ENCODE measurements at places on chromosomes 7 and 10. TPM values are rescaled to one million over a fixed set of nuclear protein-coding genes. Genes with fewer than 3 reads are reported as not detected.

Gene H2BK1
- not detected for total RNA-seq

Gene ASB10
- not detected for total RNA-seq

Gene TYW1B
- total RNA-seq = 4.6 TPM

Gene RPP30
- 60.2 TPM for total RNA-seq

Gene ZPBP
- not detected for total RNA-seq

Gene EIF5AL1
- total RNA-seq = 0.37 TPM

Gene LIPN
- not detected for total RNA-seq

DNA sequence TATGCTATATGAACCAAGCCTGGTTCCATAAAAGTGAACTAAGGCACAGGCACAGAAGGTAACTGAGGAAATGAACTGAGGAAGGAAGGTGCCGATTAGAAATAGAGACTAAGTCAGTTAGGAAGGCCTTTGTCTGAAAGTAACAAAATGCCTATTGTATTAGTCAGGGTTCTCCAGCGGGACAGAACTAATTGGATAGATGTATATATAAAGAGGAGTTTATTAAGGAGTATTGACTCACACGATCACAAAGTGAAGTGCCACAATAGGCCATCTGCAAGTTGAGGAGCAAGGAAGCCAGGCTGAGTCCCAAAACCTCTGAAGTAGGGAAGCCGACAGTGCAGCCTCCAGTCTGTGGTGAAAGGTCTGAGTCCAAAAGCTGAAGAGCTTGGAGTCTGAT is 13.9 kb upstream of the PLXNA4 start:
- DNase-seq = no peak

DNA sequence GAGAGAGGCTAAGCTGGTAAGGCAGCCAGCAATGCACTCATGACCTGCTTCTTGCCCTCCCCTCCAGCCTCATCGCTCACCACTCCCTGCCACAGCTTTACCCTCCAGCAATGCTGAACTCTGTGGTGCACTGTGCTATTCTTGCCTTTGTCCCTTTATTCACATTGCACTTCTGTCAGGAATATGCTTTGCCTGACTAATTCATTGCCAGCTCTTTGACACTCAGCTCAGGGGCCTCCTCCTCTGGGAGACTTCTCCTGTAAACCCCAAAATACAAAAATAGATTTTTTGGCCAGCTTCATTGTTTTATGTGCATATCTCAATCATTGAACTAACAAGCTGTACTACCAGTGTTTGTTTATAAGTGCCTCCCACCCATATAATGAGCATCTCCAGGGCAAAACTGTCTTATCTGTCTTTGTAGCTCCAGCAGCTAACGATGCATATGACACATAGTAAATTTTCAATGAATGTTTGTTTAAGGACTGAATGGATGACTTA is 8.2 kb downstream of the CNNM1 start:
- DNase-seq = no peak

- no peak for DNase-seq
These were observed 82.2 kb downstream of the GTF2IRD1 start for GRCh38 chr7:74535951-74536356.

DNA sequence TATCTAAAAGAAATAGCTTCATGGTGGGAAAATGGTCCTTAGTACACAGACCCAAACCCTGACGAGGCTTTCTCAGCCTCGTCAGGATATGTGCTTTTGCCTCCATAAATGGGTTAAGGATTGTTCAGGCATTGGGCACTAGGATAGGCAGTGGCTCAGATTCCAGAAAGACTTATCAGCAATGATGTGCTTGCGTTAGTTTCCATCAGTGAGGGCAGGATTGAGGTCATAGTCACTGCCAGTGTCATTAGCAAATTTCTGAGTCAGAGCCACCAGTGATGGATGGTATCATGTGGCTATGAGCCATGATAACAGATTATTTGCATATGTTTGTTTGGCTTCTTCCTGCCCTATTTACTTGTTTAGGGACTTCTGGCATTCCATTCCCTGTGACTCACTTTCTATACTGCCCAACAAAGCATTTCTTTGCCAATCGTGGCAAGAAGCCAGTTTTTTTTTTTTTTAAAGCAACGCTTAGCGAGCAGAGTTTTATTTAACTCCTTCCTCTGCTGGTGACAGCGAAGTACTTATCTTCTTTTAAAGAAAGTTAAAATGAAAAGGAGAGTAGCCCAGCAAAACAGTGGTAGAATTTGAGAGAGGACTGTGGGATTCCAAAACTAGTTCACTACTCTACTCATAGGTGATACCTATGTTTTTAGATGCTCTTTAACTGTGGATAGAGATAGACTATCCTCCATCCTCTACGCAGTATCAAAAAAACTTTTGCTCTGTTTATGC is 44.4 kb downstream of the MYPN start:
- no peak for DNase-seq

GRCh38 chr7:47546733-47547494 is 35.0 kb downstream of the TNS3 start:
- no peak for DNase-seq

DNA sequence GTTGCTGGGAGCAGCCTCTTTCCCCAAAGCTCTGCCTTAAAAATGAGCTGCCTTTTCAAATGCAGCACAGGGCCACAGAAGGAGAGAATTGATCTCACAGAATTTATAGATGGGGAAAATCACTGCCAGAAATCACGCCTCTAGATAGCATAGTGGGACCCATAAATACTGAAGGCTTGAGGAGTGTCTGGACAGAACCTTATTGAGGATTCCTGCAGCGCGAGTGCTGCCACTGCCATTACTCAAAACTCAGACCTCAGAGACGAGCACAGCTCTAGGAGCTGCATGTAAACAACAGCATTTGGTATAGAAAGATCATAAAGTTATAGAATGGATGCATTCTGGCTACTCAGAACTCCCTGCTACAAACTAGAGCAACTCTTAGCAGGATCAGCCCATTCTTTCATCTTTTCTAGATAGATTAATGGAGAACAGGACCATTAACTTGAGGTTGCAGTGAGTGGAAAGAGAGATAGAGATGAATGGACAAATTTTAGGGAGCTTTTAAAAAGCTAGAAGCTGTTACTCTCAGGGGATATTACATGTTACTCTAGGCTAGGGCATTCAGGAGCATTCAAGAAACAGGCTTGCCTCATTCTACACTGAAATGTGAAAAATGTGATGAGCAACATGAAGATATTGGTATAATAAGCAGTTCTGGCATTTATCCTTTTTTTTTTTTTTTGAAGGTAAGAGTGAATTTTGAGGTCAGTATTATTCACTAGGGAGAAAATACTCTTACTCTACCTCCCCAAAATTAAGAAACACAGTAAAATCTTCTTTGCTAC is 267.2 kb upstream of the SLC26A5 start:
- no peak for DNase-seq

- no peak for DNase-seq
These were observed 21.2 kb downstream of the VSTM2A start for GRCh38 chr7:54563329-54563916.

GRCh38 chr7:55105952-55106351 is 87.1 kb downstream of the EGFR start:
- no peak for DNase-seq

DNA sequence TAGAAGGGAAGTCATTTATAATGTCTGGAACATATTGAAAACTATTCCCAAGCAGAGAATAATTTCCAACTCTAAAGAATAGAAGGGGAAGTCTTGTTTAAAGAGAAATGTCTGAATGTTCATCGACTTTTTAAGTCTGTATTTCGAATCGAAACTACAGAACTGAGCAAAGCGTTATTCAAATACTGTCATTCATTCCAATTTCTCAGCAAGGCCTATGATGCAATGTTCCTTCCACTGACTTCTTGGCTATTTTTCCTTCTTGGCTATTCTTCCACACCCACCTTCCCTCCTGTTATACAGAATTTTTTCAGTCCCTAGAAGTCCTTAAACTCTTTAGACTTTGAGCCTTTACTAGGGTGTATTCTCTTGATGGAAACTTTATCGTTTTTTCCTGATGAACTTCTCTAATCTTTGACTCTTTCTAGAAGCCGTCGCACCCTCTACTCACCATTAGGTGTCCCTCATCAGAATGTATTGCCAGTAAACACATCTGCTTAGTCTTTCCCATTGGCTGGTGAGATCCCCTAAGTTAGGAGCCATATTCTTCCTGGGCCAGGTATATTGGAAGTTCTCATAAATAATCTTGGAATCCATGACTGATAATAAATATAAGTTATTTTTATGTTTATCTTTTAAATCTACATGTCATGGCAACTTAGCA is 235.7 kb upstream of the CCDC6 start:
- no peak for DNase-seq

DNA sequence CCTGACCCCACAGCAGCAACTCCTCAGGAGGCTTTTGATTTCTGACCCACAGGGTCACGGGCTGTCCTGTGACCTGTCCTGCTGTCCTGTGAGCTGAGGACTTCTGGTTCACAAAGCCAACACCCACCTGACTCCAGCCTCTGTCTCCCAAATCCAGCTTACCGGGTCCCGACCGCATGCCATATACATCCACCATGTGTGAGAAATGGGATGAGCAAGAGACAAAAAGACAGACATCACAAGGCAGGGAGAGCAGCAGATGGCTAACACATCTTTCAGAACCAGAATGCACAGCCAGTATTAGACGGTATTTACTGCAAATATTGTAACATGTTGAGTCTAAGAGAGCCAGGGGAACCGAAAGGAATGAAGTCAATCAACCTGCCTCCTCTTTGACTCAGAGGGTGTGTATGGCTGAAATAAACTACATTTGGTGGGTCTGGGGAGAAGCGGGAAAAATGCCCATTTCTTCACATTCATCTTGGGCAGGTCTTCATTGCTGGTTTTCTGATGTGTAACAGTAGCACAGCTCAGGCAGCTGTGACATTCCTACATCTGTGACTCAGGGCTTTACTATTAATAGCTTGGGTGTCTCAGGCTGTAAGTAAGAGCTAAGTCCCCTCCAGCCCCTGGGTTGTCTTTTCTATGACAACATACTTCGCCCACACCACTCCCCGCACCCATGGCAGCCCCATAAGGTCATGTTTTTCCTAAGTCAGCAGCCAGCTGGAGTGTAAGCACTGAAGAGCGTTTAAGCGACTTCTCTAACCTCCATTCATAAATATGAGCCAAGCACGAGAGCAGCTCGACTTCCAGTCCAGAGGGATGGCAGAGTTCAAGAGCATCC is 25.0 kb downstream of the ABLIM1 start:
- no peak for DNase-seq

DNA sequence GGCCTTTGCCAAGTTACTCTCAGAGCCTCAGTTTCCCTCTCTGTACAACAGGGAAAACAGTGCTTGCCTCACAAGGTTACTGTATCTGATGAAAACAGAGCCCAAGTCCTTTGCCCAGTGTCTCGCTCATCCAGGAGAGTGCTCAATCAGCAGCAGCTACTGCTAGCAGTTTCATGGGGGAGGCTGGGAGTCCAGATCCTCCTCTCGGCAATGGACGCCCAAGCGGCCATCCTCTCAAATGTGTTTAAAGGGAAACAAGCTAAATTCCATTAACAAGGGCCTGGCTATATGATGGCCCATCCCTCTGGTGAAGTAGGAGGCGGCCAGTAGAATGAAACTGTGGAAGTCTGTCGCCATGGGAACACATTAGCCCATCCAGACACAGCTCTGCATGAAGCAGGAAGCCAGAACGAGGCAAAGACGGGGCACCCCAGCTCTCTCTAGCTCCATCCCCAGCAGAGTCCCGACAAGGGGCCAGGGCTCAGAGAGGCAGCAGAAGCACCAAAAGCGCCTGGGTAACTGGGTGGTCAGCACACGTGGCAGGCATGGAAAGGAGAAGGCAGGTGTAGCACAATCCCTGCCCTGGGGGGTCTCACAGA is 35.2 kb downstream of the FAM53B start:
- no peak for DNase-seq

GRCh38 chr10:114389426-114389825 is 14.9 kb downstream of the AFAP1L2 start:
- no peak for DNase-seq

DNA sequence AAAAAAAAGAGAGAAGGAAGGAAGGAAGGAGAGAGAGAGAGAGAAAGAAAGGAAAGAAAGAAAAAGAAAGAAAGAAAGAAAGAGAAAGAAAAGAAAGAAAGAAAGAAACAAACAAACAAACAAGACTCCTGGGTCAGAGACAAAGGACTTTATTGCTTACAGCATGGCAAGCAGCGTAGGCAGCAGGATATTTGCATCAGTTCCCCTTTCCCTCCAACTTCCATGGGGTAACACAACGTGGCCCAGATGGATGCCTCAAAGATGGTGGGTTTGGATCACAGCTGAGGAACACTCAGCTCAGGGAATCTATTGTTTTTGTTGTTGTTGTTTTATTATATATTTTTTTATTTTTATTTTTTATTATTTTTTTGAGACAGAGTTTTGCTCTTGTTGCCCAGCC is 128.5 kb upstream of the VKORC1L1 start:
- no peak for DNase-seq

DNA sequence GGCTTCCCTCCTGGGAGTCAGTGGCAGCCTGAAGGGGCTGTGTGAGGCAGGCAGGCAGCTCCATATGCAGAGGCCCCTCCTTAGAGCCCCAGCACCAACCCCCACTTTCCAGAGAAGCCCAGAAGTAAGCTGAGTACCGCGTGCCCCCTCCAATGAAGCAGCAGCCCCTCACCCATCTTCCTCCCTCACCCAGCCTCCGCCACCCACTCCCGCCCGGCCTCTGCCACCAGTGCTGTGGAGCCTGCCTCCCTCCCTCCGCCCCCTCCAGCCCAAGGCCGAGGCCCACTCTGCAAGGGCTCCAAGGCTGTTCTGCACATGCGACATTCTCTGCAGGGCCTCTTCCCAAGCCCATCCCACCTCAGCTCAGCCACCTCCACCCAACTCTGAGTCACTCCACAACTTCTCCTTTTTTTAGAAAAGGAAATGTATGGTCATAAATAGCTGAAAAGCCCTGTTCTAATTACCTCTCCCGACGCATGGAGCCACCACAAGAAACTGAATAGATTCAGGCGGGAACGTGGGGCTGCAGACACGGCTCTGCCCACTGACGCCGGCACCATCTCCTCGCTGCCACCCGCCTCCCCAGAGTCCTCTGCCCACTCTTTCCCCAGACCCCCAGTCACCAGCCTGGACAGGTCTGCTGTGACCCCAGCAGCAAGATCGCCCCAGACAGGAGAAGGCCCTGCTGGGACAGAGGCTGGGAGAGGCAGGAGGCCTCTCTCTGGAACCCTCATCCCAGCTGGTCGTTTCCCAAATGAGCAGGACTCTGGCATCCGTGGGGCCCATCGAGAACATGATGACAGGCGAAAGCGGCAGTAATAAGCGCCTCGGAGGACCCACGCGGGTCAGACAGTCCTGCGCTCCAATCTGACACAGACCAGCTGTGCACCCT is 213.9 kb downstream of the MAD1L1 start:
- DNase-seq = no peak

DNA sequence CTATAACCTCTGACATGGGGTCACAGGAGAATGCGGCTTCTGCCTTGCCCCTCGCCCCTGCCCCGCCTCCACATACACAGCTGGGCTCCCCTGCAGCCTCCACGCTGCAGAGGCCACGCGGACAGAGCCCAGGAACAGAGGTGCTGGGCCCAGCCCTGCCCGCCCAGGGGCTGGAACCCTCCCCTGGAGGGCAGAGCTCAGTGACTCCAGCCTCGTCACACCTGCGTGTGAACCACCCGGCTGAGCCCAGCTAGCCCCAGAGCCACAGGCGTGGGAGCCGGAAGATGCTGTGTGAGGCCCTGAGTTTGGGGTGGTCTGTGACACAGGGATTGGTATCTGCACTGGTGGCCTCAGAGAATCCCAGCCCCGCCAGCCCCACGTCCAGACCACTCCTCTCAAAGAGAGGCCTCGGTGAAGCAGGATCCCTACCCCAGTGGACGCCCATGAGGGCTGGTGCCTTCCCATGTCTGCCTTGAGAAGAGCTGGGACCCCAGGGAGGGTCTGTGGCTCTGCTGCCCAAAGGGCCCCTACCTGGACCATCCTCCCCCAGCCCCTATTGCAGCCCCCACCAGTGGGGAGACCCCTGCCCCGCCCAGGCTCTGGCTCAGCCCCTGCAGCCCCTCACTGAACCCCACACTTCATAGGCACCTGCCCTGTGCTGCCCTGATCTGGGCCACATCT is 8.1 kb upstream of the ADAP1 start:
- no peak for DNase-seq
